ENCODE measurements at places on chromosomes 5 and 9. TPM values are rescaled to one million over a fixed set of nuclear protein-coding genes. Genes with fewer than 3 reads are reported as not detected.

The SLC1A1 gene
- total RNA-seq, result 0.23 TPM

DNA sequence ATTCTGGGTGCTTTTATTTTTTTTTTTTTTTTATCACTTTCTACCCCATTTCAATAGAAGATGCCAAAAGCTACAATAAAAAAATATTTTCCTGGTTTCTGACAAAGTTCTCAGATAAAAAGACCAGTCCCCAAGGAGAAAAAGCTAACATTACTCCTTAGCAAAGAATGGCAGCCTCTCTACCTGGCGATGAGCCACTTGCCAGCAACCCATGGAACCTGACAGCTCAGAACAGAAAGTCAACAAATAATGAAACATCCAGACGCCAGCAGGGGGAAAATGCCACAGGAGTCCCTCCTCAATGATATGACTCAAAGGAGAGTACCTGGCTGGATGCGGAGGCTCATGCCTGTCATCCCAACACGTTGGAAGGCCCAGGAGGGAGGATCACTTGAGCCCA, 123.2 kb downstream of the MYO10 start:
- no peak for DNase-seq
- H3K27ac ChIP-seq, result no peak overlapping the region
- no peaks in the 10 kb centered on the region for H3K4me1 ChIP-seq
- no peaks in the 10 kb centered on the region for H3K36me3 ChIP-seq
- no peak overlapping the region for H3K4me3 ChIP-seq

The RANBP3L gene
- 0.14 TPM for total RNA-seq

- H3K36me3 ChIP-seq, result no peaks in the 10 kb centered on the region
- peaks cover 3% of the 10 kb centered on the region for H3K4me1 ChIP-seq
- DNase-seq, result no peak
- no peak overlapping the region for H3K27ac ChIP-seq
Measured at GRCh38 chr5:150305095-150305494, 2.4 kb upstream of the ARSI start.

The SLC34A1 gene
- not detected for total RNA-seq

DNA sequence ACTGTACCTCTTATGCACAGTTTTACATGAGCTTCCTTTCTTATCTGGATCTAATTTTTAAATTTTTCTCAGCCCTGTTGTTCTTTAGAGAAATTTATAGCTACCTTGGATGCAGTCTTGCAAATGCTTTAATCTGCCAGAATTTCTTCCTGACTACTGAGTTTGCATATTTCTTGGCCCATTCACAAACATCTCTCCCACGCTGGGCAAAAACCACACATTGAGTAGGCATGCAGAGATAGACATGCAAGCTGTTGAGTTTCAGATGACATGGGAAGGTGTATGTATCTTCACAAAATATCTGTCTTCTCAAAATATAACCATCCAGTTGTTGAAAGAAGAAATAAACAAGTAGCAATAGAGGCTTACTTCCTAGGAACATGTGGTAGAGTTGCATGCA, 101.2 kb downstream of the PARP8 start:
- no peaks in the 10 kb centered on the region for H3K27me3 ChIP-seq
- no peak overlapping the region for H3K4me3 ChIP-seq
- no peak overlapping the region for H3K27ac ChIP-seq
- DNase-seq, result no peak
- H3K4me1 ChIP-seq, result peaks cover 29% of the 10 kb centered on the region

The CTXN3 gene
- not detected for total RNA-seq

GRCh38 chr5:107813559-107813958, 142.8 kb upstream of the EFNA5 start:
- H3K4me1 ChIP-seq, result no peaks in the 10 kb centered on the region
- H3K27ac ChIP-seq, result no peak overlapping the region
- no peak for DNase-seq
- no peaks in the 10 kb centered on the region for H3K36me3 ChIP-seq
- no peaks in the 10 kb centered on the region for H3K27me3 ChIP-seq

- DNase-seq, result no peak
- H3K27me3 ChIP-seq, result no peaks in the 10 kb centered on the region
- no peak overlapping the region for H3K4me3 ChIP-seq
- no peak overlapping the region for H3K27ac ChIP-seq
Measured at GRCh38 chr5:137880313-137880712, 8.9 kb upstream of the PKD2L2 start.

DNA sequence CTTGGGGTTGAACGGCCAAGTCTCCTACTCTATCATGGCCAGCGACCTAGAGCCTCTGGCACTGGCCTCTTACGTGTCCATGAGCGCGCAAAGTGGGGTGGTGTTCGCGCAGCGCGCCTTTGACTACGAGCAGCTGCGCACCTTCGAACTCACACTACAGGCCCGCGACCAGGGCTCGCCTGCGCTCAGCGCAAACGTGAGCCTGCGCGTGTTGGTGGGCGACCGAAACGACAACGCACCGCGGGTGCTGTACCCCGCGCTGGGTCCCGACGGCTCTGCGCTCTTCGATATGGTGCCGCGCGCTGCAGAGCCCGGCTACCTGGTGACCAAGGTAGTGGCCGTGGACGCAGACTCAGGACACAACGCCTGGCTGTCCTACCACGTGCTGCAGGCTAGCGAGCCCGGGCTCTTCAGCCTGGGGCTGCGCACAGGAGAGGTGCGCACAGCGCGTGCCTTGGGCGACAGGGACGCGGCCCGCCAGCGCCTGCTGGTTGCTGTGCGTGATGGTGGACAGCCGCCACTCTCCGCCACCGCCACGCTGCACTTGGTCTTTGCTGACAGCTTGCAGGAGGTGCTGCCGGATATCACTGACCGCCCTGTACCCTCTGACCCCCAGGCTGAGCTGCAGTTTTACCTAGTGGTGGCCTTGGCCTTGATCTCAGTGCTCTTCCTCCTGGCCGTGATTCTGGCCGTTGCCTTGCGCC, 2.0 kb downstream of the PCDHGB5 start:
- DNase-seq, result no peak
- no peak overlapping the region for H3K4me3 ChIP-seq
- peaks cover 15% of the 10 kb centered on the region for H3K36me3 ChIP-seq
- no peak overlapping the region for H3K27ac ChIP-seq
- H3K4me1 ChIP-seq, result peaks cover 1% of the 10 kb centered on the region

DNA sequence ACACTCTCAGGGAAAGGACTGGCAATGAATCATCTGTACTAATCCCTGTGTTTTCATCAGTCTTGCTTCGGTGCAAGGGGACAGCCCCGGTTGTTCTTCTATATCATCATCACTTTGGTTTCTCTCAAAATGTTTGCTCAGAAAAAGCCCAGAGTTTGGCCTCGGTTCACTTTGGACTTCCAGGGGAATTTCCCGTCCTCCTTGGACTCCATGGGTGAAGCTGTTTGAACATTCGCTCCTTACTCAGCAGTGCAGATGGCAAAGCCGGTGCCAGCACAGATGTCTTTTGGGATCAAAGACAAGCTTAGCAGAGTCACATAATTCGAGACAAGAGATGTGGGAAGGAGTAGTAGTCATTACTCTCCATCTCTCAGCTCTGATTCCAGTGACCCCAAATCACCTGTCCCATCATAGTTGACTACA, 69.8 kb upstream of the TNFSF8 start:
- H3K27me3 ChIP-seq, result no peaks in the 10 kb centered on the region
- peak overlapping the region; percentile 39 for H3K4me3 ChIP-seq
- peak; percentile 18 for DNase-seq
- H3K27ac ChIP-seq, result peak overlapping the region; percentile 36
- H3K36me3 ChIP-seq, result no peaks in the 10 kb centered on the region

DNA sequence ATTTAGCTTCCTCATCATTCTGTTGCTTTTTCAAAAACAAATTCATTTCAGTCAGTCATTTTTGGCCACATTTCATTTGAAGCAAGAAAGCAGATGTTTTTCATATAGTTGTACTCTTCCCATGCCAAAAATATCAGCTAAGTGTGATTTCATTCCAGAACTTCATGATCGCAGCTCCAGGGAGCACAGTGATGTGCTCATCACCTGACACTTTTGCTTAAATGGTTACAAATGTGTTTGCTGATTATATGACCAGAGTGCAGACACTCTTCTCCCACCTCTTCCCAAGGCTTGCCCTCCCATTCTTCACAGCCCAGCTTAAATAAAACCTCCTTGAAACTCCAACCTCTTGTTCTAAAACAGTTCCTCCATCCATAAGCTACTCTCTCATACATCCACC, 32.6 kb downstream of the GABRB2 start:
- H3K4me1 ChIP-seq, result no peaks in the 10 kb centered on the region
- no peaks in the 10 kb centered on the region for H3K36me3 ChIP-seq
- DNase-seq, result no peak
- H3K27me3 ChIP-seq, result no peaks in the 10 kb centered on the region
- H3K27ac ChIP-seq, result no peak overlapping the region

- H3K4me3 ChIP-seq, result no peak overlapping the region
- no peaks in the 10 kb centered on the region for H3K36me3 ChIP-seq
- H3K27ac ChIP-seq, result no peak overlapping the region
Measured at GRCh38 chr9:123377211-123377971, 21.4 kb downstream of the CRB2 start.

DNA sequence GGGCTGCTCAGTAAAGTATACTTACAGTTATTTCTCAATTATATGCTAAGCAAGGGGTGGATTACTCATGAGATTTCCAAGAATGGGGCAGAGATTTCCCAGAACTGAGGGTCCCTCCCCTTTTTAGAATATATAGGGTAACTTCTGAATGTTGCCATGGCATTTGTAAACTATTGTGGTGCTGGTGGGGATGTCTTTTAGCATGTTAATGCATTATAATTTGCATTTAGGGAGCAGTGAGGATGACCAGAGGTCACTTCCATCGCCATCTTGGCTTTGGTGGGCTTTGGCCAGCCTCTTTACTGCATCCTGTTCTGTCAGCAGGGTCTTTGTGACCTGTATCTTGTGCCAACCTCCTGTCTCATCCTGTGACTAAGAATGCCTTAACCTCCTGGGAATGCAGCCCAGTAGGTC, 35.5 kb downstream of the TTC1 start:
- H3K4me1 ChIP-seq, result peaks cover 8% of the 10 kb centered on the region
- no peak overlapping the region for H3K4me3 ChIP-seq
- H3K27me3 ChIP-seq, result no peaks in the 10 kb centered on the region
- H3K27ac ChIP-seq, result no peak overlapping the region
- H3K36me3 ChIP-seq, result peaks cover 27% of the 10 kb centered on the region

The FOXD1 gene
- 0.58 TPM for total RNA-seq

DNA sequence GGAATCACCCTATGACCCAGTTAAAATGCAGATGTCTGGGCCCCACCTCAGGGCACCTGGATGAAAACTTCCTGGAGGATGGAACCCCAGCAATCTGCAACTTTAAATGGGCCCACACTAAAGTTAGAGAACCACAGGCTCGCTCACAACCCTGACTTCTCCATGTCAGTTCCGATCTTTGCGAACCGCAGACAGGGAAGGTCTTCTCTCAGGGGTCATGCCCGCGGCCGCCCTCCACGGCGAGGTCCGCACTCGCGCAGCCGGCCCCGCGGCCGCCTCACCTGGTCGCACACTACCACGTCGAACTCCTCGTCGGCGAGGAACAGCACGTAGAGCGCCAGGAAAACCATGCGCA, 499 bp downstream of the ALG2 start:
- H3K4me1 ChIP-seq, result peaks cover 61% of the 10 kb centered on the region
- peaks cover 56% of the 10 kb centered on the region for H3K36me3 ChIP-seq
- peak overlapping the region; percentile 96 for H3K4me3 ChIP-seq
- H3K27ac ChIP-seq, result peak overlapping the region; percentile 83
- no peaks in the 10 kb centered on the region for H3K27me3 ChIP-seq
- DNase-seq, result no peak

DNA sequence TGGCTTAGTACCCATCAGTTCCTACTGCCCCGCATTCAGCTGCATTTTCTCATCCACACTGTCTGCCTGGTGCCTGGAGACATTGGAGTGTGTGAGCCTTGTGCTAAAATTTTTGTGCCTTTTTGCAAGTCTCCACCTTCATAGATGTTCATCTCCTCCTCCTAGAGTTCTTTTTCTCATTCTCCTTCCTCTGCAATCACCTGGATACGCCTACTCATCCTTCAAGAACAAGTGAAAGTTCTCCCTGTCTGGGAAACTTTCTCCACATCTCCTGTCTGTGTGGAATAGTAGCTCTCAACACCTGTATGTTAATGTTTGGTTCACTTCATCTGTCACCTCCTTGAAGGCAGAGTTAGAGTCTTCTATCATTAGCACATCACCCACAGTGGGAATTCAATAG, 125.7 kb upstream of the FBXL17 start:
- H3K27me3 ChIP-seq, result peaks cover 14% of the 10 kb centered on the region
- no peak overlapping the region for H3K4me3 ChIP-seq
- no peaks in the 10 kb centered on the region for H3K36me3 ChIP-seq
- H3K4me1 ChIP-seq, result no peaks in the 10 kb centered on the region
- no peak overlapping the region for H3K27ac ChIP-seq

DNA sequence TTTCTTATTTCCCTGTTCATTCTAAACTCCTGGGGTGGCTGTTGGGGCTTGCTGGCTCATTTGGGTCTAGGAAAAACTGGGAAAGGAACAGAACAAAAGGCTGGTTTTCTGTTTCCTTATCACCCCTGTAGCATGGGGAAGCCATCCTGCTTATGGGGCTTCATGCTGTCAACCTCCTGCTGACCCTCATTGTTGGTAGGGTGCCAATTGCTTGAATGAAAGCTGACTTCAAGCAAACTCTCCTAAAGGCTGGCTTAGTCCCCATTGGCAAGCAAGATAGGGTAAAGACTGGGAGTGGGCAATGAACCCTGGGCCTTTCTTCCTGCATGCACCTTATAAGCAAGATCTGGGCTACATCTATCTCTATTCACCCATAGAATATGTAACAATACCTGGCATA, 511.6 kb downstream of the DMAC1 start:
- no peak overlapping the region for H3K4me3 ChIP-seq
- H3K27ac ChIP-seq, result no peak overlapping the region
- peaks cover 10% of the 10 kb centered on the region for H3K4me1 ChIP-seq
- DNase-seq, result no peak
- H3K36me3 ChIP-seq, result peaks cover under 1% of the 10 kb centered on the region

The SPACA9 gene
- total RNA-seq, result 2.7 TPM

The PTPRD gene
- 0.16 TPM for total RNA-seq

GRCh38 chr5:67416133-67416937, 219.7 kb upstream of the CD180 start:
- H3K36me3 ChIP-seq, result no peaks in the 10 kb centered on the region
- H3K27ac ChIP-seq, result no peak overlapping the region
- no peak overlapping the region for H3K4me3 ChIP-seq
- peaks cover 10% of the 10 kb centered on the region for H3K4me1 ChIP-seq
- no peaks in the 10 kb centered on the region for H3K27me3 ChIP-seq
- no peak for DNase-seq

GRCh38 chr9:128214571-128215490, 11.7 kb downstream of the DNM1 start:
- no peak for DNase-seq
- peaks cover 9% of the 10 kb centered on the region for H3K4me1 ChIP-seq
- H3K27ac ChIP-seq, result no peak overlapping the region

DNA sequence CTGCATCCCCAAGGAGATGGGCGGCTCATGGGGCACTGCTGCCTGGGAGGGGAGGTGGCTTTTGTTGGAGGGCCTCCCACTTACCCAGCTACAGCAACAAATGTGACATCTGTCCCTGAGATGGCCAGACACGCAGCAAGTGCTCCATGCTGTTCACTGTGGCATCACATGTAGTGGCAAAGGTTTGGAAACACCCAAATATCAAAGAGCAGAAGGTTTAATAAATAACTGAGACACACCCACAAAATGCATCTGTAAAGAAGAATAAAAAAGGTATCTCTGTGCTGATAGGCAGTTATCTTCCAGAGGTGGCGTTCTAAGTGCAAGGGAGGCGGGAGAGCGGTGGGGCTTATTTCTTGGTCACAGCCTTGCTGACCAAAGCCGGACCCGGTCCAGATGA, 23.3 kb upstream of the CLPTM1L start:
- peaks cover 8% of the 10 kb centered on the region for H3K27me3 ChIP-seq
- no peak for DNase-seq
- no peaks in the 10 kb centered on the region for H3K4me1 ChIP-seq
- no peaks in the 10 kb centered on the region for H3K36me3 ChIP-seq
- H3K4me3 ChIP-seq, result no peak overlapping the region
- H3K27ac ChIP-seq, result no peak overlapping the region

The ADRA1B gene
- not detected for total RNA-seq

All from activated naive CD8-positive, alpha-beta T cell treated with anti-CD3 and anti-CD28 coated beads for 36 hours (primary cell).